Psoas muscle (tissue), 8 donors: ENCODE measurements at places on chromosomes 6 and 20. TPM values are rescaled to one million over a fixed set of nuclear protein-coding genes. Genes with fewer than 3 reads are reported as not detected.

DNA sequence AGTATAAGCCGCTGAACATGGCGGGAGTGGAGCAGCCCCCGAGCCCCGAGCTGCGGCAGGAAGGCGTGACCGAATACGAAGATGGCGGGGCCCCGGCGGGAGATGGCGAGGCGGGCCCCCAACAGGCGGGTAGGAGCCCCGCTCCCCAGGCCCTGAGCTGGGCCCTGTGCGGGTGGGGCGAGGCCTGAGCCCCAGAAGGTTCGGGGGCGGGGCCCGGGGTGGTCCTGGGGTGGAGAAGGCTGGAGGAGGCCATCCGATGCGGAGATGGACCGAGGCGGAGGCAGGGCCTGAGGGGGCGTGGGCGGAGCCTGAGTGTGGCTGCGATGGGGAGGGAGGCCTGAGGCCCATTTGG is 7.1 kb downstream of the L3MBTL1 start:
- H3K4me1 ChIP-seq, result no peaks in the 10 kb centered on the region
- peak overlapping the region; percentile 57 for H3K27ac ChIP-seq
- peak overlapping the region; percentile 71 for H3K4me3 ChIP-seq
- H3K27me3 ChIP-seq, result no peaks in the 10 kb centered on the region

GRCh38 chr20:10837901-10838300 is 164.1 kb upstream of the JAG1 start:
- H3K4me1 ChIP-seq, result no peaks in the 10 kb centered on the region
- H3K27ac ChIP-seq, result no peak overlapping the region
- no peaks in the 10 kb centered on the region for H3K27me3 ChIP-seq
- H3K36me3 ChIP-seq, result no peaks in the 10 kb centered on the region
- H3K4me3 ChIP-seq, result no peak overlapping the region

DNA sequence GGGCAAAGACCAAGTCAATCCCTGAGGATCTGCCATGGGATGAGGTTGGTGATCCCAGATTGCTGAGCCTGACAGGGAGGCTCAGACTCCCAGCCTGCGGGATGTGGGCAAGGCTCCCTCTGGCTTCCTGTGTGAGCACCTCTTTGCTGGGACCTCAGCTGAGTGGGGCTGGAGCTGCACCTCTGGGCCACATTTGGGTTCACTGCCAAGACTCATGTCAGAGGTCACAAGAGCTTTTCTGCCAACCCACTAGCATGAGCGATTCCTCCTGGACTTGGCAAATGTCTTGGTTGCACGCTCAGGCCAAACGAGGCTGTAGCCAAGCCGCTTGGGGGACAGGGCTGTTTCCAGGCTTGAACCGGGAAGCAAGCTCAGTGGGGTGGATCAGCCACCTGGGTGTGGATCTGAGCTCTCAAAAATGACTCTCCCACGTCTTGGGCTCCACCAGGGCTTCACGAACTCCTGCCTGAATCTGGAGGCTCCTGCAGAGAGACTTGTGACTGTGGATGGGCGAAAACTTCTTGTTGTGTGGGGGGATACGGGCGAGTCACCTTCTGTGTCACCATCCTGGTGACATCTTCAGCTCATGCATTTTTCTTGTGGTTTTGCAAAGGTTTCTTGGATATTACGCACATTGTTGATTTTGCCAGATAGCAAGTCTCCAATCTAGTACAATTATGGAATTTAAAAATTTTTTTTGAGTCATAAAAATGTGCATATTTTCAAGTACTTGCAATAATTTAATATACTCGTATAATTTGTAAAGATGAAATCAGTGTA is 359.5 kb downstream of the CDH4 start:
- H3K36me3 ChIP-seq, result no peaks in the 10 kb centered on the region
- H3K27me3 ChIP-seq, result peaks cover 2% of the 10 kb centered on the region
- no peak for DNase-seq
- H3K4me3 ChIP-seq, result no peak overlapping the region

- no peaks in the 10 kb centered on the region for H3K27me3 ChIP-seq
- H3K27ac ChIP-seq, result no peak overlapping the region
- no peaks in the 10 kb centered on the region for H3K36me3 ChIP-seq
- no peak for DNase-seq
Observed at GRCh38 chr6:48747040-48747439, 636.0 kb upstream of the PTCHD4 start.

DNA sequence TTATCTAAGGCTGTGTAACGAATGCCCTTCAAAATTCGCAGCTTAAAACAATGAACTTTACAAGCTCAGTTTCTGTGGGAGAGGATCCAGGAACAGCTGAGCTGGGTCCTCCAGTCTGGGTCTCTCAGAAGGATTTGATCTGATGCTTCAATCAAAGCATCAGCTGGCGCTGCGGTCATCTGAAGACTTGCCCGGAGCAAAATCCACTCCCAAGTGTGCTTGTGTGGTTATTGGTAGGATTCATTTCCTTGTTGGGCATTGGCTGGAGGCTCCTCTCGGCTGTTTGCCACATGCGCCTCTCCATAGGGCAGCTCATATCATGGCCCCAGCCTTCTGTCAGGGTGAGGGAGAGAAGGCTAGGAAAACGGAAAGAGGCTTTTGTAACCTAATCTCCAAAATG is 269.3 kb upstream of the CHD6 start:
- no peak overlapping the region for H3K27ac ChIP-seq
- no peaks in the 10 kb centered on the region for H3K4me1 ChIP-seq
- DNase-seq, result no peak
- H3K27me3 ChIP-seq, result no peaks in the 10 kb centered on the region

- no peak for DNase-seq
- H3K27ac ChIP-seq, result no peak overlapping the region
- H3K4me3 ChIP-seq, result no peak overlapping the region
- H3K27me3 ChIP-seq, result no peaks in the 10 kb centered on the region
- no peaks in the 10 kb centered on the region for H3K36me3 ChIP-seq
Observed at GRCh38 chr6:25178336-25179035, 100.7 kb upstream of the CARMIL1 start.

HLA-DRB5 gene
- 6.5 TPM for total RNA-seq

- no peaks in the 10 kb centered on the region for H3K27me3 ChIP-seq
- no peaks in the 10 kb centered on the region for H3K36me3 ChIP-seq
- H3K4me1 ChIP-seq, result no peaks in the 10 kb centered on the region
Observed at GRCh38 chr20:53515749-53516148, 77.9 kb downstream of the ZNF217 start.

- H3K27me3 ChIP-seq, result no peaks in the 10 kb centered on the region
- H3K36me3 ChIP-seq, result no peaks in the 10 kb centered on the region
- peaks cover 6% of the 10 kb centered on the region for H3K4me1 ChIP-seq
- peak within 1 kb of the TSS; percentile 58 for H3K27ac ChIP-seq
- H3K4me3 ChIP-seq, result peak within 1 kb of the TSS; percentile 83
Observed at GRCh38 chr20:44651684-44652423, at the start of gene ADA. ADA (minus strand) TSS chr20:44651699; CDS start chr20:44651607, 92 bp downstream.

- H3K4me3 ChIP-seq, result no peak overlapping the region
- H3K36me3 ChIP-seq, result no peaks in the 10 kb centered on the region
- H3K4me1 ChIP-seq, result no peaks in the 10 kb centered on the region
- no peak for DNase-seq
- no peak overlapping the region for H3K27ac ChIP-seq
Observed at GRCh38 chr6:33147807-33148666, 44.2 kb downstream of the COL11A2 start.

DNA sequence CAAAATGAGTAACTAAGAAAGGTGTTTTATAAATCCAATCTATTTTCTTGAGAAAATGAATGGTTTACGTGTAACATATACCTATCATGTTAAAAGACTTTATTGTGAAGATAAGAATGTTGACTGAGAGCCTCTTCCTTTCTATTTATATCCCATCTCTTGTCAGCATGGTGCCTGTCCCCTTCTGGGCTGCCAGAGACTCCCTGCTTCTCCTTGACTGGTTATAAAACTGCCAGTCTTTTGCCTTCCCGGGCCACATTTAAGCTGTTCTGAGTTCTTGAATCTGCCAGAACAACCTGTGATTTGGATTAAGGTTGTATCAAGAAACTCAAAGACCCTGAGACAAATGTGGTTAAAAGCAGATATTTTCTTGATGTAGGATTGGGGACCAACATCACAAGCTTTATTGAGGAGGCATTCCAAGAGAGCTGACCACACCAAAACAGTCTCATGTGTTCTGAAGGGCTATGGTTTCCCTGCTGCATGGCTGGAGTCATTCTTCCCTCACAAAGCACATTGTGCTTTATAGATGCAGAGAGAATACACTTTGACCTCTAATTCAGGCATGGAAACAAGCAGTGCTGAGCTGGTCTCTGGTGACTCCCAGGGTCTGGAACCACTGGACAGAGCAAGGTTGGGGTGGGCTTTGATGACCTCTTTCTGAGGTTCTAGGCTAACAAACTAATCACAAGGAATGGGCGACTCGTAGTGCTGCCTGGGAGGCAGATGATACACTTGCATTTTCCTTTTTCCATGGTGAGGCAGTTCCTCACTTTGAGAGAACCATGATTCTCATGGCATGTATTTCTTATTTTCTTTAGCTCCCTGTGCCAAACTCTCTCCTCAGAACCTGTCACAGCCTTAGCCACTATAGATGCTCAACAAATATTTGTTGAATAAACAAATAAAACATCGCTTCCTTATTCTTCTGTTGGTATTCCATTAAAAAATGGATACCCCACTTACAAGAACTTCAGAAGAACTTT is 205.0 kb upstream of the PREP start:
- no peaks in the 10 kb centered on the region for H3K36me3 ChIP-seq
- no peaks in the 10 kb centered on the region for H3K27me3 ChIP-seq
- DNase-seq, result no peak
- no peak overlapping the region for H3K27ac ChIP-seq

DNA sequence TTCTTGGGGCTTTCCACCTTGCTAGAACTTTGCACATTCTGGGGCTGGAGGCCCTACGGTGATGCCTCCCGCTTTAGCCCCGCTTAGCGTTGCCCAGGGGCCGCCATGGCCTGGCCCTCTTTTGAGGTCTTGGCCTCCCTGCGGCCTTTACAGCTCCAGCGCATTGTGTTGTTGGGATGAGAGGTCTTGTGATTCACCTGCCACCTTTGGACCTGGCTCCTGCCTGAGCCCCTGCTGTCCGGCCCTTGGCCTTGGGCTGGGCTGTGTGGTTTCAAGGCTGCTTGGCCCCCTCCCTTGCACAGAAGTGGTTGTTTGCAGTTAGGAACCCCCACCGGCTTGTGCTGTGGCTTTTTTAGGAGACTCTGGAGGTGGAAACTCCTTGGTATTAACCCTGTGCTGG is 61.0 kb upstream of the CDH4 start:
- H3K27ac ChIP-seq, result no peak overlapping the region
- H3K4me1 ChIP-seq, result no peaks in the 10 kb centered on the region
- no peaks in the 10 kb centered on the region for H3K36me3 ChIP-seq
- H3K27me3 ChIP-seq, result peaks cover 4% of the 10 kb centered on the region
- no peak for DNase-seq

TAP2 gene
- 17.5 TPM for total RNA-seq

DNA sequence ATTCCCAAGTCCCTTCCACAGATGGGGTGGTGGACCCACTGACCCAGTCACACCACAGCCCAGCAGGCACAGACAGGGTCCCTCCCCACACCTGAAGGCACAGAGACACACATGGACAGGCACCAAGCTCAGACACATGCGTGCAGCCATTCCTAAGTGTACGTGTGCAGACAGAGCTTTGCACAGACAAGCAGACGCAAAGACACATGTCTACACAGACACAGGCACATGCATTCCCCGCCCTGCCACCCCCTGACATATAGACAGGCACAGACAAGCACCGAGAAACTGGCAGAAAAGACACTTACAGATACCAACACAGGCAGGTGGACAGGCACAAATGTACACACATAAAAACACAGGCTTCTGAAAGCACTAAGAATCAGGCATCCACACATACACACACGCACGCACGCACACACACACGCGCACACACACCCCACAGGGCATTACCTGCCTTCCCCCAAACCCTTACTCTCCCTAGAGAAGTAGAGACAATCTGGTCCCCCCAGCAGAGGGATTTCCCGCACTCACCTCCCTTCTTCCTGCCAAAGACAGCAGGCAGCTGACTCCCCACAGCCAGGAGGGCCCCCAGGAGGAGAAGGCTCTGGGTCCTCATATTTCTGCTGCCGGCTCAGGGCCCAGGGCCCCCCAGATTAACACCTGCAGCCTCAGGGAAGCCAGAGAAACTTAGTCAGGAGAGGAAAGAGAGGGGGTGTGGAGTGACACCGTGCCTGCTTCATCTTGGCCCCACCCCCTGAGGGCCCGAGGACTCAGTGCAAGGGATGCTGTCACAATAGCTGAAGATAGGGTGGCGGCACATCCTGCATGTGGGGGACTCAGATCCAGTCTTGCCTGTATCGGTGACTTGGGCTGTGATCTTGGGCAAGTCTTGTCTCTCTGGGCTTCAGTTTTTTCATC is at the start of gene WFDC5:
TSS of gene WFDC5 (minus strand) at position 710 of the 921 bp plus-strand sequence. CDS start at position 619, 91 bp downstream.
- peaks cover 22% of the 10 kb centered on the region for H3K27me3 ChIP-seq
- H3K4me3 ChIP-seq, result no peak within 1 kb of the TSS
- H3K36me3 ChIP-seq, result no peaks in the 10 kb centered on the region
- DNase-seq, result no peak

DNA sequence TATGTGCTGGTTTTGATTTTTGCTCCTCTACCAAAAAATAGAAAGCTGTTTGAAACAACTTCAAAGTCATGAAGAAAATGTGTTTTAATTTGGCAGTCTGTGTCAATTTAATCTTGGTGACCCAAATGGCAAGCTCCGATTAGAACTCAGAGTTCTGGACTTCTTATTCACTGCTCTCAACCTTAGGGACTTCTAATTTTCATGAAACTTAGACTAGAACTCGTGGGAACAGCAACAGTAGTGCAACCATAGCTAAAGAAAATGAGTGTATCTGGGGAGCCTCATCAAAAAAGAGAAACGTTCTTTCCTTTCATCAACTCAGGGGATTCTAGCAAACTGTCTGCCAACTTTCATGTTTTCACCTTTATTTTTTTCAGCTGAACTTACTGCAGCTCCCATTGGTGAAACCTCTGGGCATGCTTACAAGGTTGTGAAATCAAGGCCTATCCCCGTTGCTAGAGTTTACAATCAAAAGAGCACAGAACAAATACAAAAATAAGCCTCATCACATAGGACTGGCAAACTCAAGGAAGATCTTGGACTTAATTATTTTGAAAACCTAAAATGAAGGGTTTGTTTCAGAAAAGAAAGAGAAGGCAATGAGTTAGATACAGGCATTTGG is 114.0 kb upstream of the HSF2 start:
- peaks cover 4% of the 10 kb centered on the region for H3K4me1 ChIP-seq
- H3K4me3 ChIP-seq, result no peak overlapping the region
- no peaks in the 10 kb centered on the region for H3K36me3 ChIP-seq
- DNase-seq, result no peak
